CD4-positive, alpha-beta T cell treated with Interleukin-4 for 1 hour (primary cell): ENCODE measurements at places on chromosomes 11 and 22.

GRCh38 chr22:44295406-44295805, 17.3 kb downstream of the SHISAL1 start:
- no peak for DNase-seq

DNA sequence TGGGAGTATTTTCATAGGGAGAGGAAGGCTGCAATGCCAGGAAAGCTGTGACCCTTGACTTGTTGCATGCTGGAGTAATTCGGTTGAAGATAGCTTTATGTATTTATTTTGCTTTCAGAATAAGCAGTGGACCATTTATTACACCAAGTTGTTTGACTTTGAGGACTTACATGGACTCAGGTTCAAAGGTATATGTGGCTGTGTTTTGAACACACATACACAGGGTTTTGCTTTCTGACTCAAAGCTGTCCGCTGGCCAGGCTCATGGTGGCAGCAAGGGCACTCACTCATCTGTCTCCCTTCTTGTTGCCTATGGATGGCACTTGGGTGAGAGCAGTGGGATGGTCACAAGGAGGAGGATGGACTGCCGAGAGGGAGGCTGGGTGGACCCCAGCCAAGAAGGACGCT, 6.5 kb downstream of the TIMP3 start:
- no peak for DNase-seq

GRCh38 chr22:38989466-38989865, 7.3 kb downstream of the APOBEC3B start:
- peak; percentile 34 for DNase-seq

GRCh38 chr11:123187248-123187647, 7.8 kb downstream of the CLMP start:
- DNase-seq, result no peak

DNA sequence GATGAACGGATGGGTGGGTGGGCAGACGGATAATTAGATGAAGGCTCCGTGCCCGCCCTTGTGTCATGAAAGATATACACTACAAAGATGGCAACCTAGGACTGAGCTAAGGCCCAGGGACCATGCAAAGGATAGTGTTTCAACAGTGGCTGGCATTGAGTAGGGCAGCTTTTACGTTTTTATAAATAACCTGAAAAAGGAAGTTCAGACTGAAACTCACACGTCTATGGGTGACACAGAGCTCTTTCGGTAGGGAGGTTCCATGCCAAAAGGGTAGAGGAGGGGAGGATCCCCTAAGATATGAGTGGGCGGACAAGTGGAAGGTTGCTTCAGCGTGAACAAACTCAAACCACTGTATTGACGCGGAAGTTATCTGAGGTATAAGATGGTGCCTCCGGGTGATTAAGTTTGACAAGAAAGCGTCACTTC, 90.5 kb downstream of the UBASH3B start:
- peak; percentile 76 for DNase-seq
